ENCODE measurements at places on chromosomes 6 and 20. TPM values are rescaled to one million over a fixed set of nuclear protein-coding genes. Genes with fewer than 3 reads are reported as not detected.

GRCh38 chr6:115668781-115669180, 391.9 kb downstream of the FRK start:
- no peak for DNase-seq

DNA sequence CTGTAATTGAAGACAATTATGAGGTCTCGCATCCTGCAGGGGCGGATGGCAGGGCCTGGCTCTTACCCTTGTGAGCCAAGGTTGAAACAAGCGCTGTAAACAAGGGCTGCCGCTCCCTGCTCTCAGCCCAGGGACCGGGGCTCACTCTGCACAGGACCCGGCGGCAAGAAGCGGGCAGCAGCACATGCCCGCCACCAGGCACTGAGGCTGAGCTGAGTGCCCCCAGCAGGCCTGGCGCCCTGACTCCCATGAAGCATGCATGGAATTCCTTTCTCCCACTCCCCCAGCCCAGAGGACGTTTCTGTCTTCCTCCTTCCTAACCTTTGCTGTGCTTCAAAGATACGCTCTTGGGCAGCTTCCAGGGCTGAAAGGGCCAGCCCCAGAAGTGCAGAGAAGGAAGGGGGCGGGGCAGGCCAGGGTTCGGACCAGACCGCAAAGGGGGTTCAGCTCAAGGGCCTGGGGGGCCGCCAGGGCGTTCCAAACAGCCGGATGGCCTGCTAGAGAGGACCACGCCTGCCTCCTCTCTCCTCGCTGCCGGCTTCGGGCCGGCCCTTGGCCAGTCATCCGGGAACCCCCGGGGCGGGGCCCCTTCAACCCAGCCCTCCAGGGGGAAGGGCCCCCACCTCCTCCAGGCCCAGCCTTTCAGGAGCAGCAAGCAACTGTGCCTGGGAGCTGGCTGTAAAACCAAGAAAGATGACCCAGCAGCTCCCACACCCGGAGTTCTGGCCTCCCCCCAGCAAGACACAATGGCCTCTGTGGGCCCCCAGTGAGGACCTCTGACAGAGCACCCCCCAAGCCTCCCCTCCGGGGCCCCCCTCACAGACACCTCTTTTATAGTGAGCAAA, 109.9 kb downstream of the NOL4L start:
- peak; percentile 7 for DNase-seq

GRCh38 chr6:169142538-169142844, 111.2 kb downstream of the THBS2 start:
- DNase-seq = no peak

DNA sequence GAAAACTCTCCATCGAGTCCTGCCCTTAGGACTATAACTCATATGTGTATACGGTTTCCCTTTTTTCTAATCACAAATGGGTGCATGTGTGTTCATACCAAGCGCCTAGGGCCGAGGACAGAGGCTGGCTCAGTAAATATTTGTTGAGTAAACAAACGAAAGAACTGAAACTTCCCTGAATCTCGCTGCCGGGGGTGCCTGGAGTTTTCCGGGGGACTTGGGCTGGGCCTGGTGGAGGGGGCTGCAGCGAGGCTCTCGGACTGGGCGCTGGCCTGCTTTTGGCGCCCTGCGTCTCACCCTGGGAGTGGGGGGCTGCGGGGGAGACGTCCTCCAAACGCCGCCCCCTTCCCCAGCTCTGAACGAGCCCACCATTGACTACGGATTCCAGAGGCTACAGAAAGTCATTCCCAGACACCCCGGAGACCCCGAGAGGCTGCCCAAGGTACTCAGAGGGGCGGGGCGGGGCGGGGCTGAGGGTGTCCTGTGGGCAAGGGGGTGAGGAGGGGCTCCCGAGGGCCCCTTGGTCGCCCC, 49.0 kb downstream of the CPXM1 start:
- no peak for DNase-seq

DNA sequence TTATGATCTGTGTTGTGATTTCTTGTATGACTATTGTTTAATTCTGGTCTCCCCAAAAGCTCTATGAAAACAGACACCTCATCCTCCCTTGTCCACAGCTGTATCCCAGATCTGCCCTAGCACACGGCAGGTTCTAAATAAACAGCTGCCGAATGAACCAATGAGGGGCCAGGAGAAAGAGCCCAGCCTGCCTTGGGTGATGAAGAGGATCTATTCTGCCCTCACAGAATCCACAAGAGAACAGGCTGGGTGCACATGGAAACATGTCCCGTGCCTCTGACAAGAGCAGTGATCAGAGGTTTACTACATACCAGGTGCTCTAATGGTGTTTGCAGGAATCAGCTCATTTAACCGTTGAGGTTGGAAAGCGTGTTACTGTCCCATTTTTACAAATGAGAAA, 15.6 kb upstream of the TLDC2 start:
- no peak for DNase-seq

- DNase-seq = no peak
These were observed 184.4 kb downstream of the ERMARD start for GRCh38 chr6:169935861-169936260.

DNA sequence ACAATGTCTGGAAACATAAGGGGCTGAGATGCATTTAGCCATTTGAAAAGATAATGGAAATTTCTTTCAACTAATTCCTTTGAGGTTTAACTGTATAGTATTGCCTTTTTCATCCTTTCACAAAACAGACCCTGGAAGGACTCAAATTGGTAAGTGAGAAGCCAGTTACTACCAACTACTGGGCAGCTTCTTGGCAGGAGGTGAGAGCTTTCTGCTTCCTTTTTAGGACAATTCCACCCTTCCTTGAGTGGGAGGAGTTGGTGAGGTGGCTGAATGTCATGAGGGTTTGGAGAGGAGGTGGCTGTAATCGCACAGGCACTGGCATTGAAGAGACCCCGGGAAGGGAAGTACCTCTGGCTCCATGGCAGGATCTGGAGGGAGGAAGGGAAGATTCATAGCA, 341.1 kb downstream of the NRN1 start:
- no peak for DNase-seq

GRCh38 chr20:7426890-7427496, 513.3 kb downstream of the HAO1 start:
- no peak for DNase-seq

DNA sequence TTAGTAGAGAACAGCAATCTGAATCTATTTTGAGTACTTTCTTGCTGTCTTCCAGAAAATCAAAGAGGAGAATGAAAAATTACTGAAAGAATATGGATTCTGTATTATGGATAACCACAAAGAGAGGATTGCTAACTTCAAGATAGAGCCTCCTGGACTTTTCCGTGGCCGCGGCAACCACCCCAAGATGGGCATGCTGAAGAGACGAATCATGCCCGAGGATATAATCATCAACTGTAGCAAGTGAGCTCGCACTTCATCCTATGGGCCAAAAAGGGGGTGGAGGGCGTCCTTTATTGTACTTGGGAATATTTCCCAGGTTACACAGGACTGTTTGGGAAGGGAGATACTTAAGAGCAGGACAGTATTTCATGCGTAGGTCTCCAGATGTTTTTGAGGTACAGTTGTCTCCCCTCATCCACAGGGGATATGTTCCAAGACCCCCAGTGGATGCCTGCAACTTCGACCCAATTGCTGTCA, 37.3 kb upstream of the PLCG1 start:
- DNase-seq = no peak

LGSN gene
- not detected for polyA plus RNA-seq

IP6K3 gene
- polyA plus RNA-seq = not detected

OR2B2 gene
- polyA plus RNA-seq = not detected

CRISP2 gene
- polyA plus RNA-seq = not detected

SLC17A2 gene
- not detected for polyA plus RNA-seq
